Stimulated activated CD4-positive, alpha-beta T cell treated with anti-CD3 and anti-CD28 coated beads, Interleukin-12 subunit alpha, Interleukin-12 subunit beta, amount 100 ng/mL, for 24 hours (primary cell): ENCODE measurements at places on chromosomes 1 and 21.

GRCh38 chr1:41328780-41329640 is 32.2 kb upstream of the FOXO6 start:
- no peak for DNase-seq

- DNase-seq, result no peak
Measured at GRCh38 chr1:234918181-234918841, 210.3 kb downstream of the TOMM20 start.

GRCh38 chr1:100502052-100502792 is 35.7 kb upstream of the GPR88 start:
- no peak for DNase-seq

- DNase-seq, result no peak
Measured at GRCh38 chr1:24373044-24373443, 40.5 kb downstream of the STPG1 start.

DNA sequence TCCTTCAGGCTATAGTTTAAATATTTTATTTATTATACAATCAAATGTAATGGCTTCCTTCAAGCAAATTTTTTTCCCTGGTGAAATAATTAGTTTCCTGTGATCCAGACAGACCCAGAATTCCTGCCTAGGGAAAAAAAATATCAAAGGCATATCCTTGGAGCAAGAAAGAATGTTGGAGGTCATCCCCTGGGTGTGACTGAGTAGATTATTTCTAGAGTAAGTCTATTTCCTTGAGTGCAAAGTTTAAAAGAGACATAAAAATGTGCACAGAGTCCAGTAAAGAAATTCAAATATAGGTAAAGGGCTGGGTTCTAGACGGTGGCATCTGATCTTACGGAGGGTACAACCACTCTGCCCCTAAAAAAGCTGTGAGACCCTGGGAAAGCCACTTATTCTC is 32.2 kb upstream of the SAMD13 start:
- DNase-seq, result no peak
